ENCODE measurements at places on chromosomes 2 and 18. TPM values are rescaled to one million over a fixed set of nuclear protein-coding genes. Genes with fewer than 3 reads are reported as not detected.

The CAPN14 gene
- 0.40 TPM for total RNA-seq

The SLC40A1 gene
- 96.3 TPM for total RNA-seq

The TFPI gene
- 42.6 TPM for total RNA-seq

The RIT2 gene
- not detected for total RNA-seq

The IL36A gene
- total RNA-seq, result not detected

The TXNDC2 gene
- not detected for total RNA-seq

All from gastroesophageal sphincter (tissue), 4 donors.